T1000 (cell line): ENCODE measurements at places on chromosomes 13 and 19.
A peak's percentile ranks its signal among the peaks of the same experiment; 100 is the strongest.

DNA sequence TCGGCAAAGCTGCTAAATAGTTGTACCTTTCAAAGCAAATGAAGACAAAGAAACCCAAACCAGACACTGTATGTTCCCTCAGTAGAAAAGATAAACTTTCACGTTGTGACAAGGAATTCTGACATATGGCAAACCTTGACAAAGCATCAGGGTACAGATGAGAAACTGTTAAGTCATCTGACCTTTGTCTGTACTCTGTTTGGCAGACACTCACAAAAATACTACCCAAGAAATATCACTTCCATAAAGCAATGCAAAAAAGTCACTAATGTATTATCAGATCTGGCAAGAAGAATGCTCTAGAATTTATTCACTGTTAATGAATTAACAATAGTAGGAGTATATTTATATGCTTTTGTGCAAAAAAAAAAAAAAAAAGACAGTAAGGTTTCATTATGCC, 843.7 kb downstream of the DIAPH3 start:
- no peak for DNase-seq

- no peak for DNase-seq
Observed at GRCh38 chr13:80695841-80696240, 354.9 kb upstream of the SPRY2 start.

DNA sequence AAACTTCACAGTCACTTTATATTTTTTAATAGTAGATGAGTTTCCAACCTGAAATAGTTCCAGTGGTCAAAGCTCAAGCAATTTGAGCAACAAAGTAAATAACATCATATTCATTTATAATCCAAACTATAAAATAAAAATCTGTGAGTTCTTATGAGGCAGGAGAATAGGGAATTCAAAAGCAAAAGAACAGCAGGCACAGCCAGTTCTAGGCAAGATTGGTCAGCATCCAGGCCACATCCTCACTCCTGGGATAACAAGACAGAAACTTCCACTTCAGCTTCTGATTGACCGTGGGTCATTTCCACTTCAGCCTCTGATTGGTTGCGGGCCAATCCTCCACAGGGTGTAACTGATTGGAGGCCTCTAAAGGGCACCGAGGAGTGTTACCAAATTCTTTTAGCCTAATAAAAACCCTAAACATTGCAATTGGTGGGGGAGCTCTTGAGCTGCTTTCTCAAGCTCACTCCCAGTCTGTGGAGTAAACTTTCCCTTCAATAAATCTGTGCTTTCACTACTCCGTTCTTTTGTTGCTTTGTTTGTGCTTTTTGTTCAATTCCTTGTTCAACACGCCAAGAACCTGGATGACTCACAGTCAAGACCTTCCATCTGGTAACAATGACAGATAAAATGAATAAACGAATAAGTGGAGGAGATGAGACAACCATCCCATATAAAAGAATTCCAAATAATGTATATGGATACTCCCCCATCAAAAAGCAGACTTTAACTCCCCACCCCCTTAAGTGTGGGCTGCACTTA, 42.6 kb upstream of the AMER2 start:
- no peak for DNase-seq

DNA sequence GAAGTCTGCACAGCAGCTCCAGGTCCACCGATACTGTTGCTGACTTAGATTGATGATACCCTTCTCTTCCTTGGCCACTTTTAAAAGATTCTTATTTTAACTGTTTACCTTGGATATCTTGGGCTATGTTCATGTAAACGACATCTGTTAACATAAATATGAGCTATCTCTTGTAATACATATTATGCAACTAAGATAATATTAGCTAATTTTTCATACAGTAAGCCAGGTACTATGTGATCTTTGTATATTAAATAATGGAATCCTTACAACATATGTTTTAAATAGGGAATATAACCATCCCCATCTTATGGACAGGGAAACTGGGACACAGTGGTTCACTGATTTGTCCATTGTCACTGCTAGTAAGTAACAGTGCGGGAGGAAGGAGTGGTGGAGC, 37.9 kb downstream of the TNFRSF19 start:
- no peak for DNase-seq

DNA sequence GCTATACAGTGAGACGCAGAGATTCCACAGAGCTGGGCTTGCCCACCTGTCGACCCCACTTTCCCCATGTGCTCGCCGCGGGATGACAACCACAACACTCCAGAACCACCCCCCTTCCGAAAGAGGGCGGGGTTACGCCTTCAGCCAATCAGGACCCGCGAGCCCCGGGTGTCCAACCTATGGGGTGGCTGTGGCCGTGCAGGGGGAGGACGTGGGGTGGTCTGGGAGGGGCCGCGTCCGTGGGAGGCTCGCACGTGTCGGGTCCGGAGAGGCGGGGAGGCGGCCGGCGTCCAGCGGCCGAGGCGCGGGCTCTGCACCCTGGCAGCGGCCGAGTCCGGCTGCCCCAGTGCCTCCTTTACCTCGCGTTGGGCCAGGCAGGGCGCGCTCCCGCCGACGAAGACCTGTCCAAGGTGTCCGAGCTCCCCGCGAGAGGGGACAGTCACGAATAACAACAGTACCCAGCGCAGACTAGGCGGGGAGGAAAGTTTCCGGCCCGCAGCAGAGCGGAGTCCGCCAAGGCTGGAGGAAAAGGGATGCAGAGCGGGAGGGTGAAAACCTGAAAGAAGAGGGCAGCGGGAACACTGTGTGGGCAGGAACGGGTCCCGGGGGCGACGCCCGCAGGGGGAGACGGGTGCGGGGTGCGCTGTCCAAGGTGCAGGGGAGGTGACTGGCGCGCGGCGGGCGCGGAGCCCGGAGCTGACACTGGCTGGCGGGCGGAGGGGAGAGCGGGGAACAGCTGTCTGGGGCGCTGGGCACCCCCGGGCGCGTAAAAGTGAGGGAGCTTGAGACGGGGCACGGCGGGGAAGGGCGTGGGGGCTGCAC, 911 bp downstream of the ENOX1 start:
- DNase-seq, result peak; percentile 53

DNA sequence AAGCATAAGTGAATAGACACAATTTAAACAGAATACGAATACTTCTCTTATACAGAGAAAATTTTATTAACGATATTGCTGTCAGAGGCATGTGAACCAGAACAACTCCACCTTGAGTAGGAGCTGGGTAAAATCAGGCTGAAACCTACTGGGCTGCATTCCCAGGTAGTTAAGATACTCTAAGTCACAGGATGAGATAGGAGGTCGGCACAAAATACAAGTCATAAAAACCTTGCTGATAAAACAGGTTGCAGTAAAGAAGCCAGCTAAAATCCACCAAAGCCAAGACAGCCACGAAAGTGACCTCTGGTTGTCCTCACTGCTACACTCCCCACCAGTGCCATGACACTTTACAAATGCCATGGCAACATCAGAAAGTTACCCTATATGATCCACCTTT, 49.2 kb upstream of the TRPC4 start:
- no peak for DNase-seq
